Left lobe of liver (tissue), 2 donors: ENCODE measurements at places on chromosomes 2 and 18.

- DNase-seq: no peak
Observed at GRCh38 chr2:231387904-231388724, 7.4 kb upstream of the B3GNT7 start.

DNA sequence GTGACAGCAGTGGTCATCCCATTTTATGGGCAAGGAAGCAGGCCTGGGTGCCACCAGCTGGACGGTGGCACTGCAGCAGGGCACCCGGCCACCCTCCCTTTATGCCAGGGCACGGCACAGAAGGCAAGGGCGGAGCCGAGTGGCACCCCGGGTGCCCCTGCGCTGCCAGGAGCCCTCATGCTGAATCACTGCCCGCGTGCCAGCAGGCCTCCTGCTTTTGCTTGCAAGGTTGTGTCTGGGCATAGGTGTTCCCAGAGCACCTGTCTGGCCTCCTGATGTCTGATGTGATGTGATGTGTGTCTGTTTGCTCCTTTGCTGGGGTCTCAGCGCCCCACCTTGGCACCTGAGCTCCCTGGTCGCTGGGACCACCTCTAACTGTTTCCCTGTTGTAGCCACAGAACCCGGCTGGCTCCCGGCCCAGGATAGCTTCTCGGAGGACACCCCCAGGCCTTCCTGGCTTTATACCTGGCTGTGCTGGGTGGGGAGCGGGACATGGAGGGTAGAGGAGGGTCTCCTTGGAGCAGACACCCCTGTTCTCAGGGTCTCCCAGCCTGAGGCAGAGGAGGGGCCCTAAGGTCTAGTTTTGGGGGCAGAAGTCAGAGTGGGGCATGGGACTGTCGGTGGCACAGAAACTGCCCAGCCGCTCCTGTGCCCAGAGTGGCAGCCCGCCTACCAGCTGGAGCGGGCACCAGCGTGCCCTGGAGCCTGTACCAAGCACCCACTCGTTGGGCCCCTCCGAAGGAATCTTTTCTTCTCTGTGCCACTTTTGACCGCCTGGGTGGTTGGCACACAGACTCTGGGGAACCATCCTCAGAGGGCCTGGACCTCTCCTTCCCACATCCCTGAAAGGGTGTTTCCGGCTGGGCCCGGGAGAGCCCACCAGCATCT, 3.6 kb downstream of the GPC1 start:
- DNase-seq: no peak

GRCh38 chr2:212911011-212911410, 240.4 kb downstream of the IKZF2 start:
- no peak for DNase-seq

DNA sequence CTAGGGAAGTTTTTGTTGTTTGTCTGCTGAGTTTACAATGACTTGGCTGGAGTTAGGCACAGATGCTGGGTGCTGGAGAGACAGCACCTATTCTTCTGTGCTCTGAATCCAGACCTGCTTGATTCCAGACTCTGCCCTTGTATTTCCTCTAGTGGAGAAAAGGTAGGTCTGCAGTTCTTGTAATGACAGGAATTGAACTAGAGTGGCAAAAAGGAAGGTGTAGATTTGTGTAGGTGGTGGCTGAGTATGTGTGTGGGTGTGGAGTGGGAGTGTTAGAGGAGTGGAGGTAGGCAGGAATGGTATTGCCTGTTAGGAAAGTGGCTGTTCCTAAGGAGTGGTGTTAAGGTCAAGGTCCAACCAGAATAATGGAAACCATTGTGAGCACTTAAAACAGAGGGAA, 71.9 kb upstream of the LYPD6 start:
- no peak for DNase-seq

GRCh38 chr18:56709463-56709862, 58.3 kb downstream of the WDR7 start:
- DNase-seq: no peak

GRCh38 chr2:98087447-98088020, 567 bp downstream of the VWA3B start:
- no peak for DNase-seq

- no peak for DNase-seq
Observed at GRCh38 chr2:60215386-60215901, 338.0 kb downstream of the BCL11A start.

GRCh38 chr2:116153729-116154128, 1660.8 kb upstream of the DDX18 start:
- DNase-seq: no peak

GRCh38 chr2:43333656-43334144, 107.3 kb upstream of the ZFP36L2 start:
- no peak for DNase-seq

DNA sequence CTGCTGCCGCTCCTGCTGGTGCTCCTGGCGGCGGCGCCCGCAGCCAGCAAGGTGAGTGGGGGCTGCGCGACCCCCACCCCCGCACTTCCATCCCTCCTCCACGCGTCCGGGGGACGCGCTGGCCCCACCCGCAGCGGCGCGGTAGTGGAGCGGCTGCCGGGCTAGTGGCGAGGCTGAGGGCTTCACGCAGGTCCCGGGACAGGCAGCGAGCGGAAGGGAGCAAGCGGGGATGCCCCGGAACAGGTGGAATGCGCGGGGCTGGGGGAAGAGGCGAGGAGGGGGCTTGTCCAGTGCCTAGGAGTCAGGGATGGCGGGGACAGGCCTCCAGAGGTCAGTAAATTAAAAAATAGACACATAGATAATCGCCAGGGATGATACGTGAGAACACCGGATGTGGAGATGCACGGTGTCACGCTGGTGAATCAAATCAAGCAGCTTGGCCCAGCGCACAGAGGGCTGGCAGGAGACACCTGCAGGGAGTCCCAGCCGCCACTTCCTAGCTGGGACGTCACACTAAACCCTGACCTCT, 403 bp downstream of the COL4A3 start:
- peak; percentile 53 for DNase-seq

DNA sequence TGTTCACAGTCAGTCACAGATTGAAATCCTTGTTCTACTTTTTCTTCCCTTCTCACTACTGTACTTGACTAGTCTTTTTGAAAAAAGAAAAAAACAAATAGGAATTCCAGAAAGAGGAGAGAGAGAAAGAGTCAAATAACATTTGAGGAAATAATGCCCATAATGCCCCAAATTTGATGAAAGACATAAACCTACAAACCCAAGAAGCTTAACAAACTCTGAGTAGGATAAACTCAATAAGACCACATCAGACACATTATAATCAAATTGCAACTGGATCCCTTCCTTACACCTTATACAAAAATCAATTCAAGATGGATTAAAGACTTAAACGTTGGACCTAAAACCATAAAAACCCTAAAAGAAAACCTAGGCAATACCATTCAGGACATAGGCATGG, 30.9 kb downstream of the TMEM185B start:
- no peak for DNase-seq

GRCh38 chr2:60051991-60052390, 501.5 kb downstream of the BCL11A start:
- no peak for DNase-seq

DNA sequence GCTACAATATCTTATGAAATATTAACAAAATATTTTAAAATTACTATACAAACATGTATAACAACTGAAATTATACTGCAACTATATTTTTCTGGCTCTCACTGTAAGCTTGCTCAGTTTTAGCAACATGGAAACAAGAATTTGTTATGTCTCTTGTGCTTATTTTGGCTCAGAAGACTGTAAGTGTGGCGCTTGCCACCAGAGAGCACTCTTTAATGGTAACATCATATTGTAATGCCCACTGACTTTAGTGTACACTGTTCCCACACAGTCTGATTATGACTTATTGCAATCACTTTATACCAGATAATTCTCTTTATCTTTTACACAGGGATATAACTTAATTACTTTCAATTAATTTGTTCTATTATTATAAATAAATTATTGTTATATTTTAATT, 1500.6 kb upstream of the TMEFF2 start:
- DNase-seq: no peak

GRCh38 chr2:230896346-230897115, 28.5 kb downstream of the GPR55 start:
- DNase-seq: peak; percentile 29
